ENCODE measurements at places on chromosomes 4 and X.

DNA sequence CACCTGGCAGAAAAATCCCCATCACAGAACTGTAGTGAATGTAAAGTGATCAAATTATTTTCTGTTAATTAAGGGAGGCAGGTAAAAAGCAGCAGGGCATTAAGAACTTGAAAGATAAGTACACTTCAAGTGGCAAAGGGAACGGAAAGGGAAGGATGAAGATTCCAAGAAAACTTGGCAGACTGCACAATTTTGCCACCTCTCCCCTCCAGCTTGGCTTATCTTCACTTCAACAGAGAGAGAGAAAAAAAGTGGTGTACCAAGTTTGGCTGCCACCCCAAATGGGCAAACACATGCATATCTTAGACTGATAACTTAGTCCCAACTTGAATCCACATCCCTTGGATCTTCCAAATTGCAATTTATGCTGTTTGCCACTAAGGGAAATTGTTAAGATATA, 598.1 kb upstream of the ACTRT1 start:
- DNase-seq, result no peak

DNA sequence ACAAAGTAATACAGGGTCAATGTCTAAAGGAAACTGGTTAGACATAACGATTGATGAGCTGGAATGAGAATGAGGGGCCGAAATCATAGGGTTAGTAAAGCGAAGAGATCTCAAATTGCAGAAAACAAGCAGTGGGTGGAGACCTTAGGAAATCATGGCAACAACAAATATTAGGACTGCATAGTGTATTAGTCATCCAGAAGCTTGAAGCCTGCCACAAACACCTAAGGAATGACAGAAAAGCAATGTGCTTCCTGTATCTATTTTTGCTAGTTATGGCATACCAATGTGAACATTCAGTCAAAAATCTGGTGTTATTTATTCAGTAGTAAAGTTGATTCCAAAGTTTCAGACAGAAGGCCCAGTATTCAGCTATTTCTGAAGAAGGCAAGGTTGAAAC, 410.9 kb upstream of the CT83 start:
- DNase-seq, result no peak

DNA sequence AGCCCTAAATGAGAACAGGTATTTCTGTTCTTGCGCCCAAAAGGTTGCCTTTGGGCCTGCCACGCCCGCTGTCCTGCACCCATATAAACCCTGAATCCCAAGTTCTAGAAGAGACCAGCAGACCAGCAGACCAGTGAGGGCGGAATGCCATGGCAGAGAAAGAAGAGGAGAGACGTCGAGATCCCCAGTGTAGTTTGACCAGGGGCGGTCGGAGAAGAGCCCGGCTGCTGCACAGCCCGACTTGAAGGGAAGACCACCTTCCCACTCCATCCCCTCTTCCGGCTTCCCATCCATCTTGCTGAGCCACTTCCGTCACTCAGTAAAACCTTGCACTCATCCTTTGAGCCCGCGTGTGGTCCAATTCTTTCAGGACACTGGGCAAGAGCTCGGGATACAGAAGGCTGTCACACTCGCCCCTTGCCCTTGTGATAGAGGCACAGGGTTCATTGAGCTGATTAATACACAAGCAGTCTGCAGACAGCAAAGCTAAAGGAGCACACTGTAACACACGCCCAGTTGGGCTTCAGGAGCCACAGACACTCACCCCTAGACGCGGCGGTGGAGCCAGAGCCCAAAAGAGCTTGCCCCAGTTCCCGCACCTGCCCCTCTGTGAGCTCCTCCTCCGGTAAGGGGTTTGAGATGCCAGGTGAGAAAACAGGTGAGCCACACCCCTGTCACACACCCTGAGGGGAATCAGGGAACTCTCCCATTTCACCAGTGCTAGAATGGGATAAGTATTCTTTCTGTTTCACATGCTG, 230.8 kb downstream of the PCDH10 start:
- DNase-seq, result no peak

- no peak for DNase-seq
Measured at GRCh38 chr4:69092190-69092589, 4.1 kb upstream of the UGT2B7 start.

- no peak for DNase-seq
Measured at GRCh38 chr4:188295899-188296298, 156.7 kb downstream of the TRIML1 start.

GRCh38 chr4:2071252-2071911, 12.3 kb downstream of the NAT8L start:
- no peak for DNase-seq

GRCh38 chrX:75609406-75609805, 86.6 kb upstream of the ZDHHC15 start:
- no peak for DNase-seq

Data from SK-N-SH (cell line).